ENCODE measurements at places on chromosomes 3 and 15.
A peak's percentile ranks its signal among the peaks of the same experiment; 100 is the strongest.

- DNase-seq: peak; percentile 13
These were observed 48.8 kb downstream of the UACA start for GRCh38 chr15:70714565-70714964.

- DNase-seq: no peak
These were observed 99.1 kb downstream of the CPN2 start for GRCh38 chr3:194251891-194252560.

GRCh38 chr15:64282701-64283100, 73.3 kb downstream of the CSNK1G1 start:
- DNase-seq: no peak

GRCh38 chr3:117726776-117727175, 1017.2 kb downstream of the TUSC7 start:
- DNase-seq: no peak

DNA sequence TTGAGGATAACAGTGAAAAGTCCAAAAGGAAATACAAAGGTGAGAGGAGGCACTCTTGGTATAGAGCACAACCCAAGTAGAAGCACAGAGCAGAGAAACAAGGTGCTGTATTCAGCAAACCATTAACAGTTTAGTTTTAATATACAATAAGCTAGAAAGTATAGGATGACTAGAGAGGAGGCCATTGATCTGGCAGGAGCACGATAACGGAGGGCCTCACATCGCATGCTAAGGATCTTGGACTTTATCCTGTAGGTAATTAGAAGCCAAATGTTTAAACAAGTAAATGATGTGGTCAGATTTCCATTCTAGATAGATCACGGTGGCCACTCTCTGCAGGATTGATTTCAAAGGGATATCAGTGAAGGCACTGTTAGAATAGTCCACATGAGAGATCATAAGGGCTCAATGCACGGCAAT, 935.0 kb downstream of the ROBO1 start:
- no peak for DNase-seq

DNA sequence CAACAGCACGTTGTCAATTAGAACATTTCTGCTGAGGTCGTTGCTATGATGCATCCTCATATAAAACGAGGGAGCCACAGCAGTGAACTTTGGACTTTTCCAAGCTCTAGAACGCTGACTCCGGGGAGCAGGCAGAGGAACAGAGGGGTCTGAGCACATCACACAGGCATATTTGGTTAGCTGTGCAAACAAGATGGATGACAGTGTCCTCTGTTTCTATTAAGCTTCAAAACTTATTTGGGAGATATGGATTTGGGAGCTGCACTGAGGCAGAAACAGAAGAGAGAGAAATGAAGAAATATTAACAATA, 278.0 kb upstream of the TBL1XR1 start:
- no peak for DNase-seq

DNA sequence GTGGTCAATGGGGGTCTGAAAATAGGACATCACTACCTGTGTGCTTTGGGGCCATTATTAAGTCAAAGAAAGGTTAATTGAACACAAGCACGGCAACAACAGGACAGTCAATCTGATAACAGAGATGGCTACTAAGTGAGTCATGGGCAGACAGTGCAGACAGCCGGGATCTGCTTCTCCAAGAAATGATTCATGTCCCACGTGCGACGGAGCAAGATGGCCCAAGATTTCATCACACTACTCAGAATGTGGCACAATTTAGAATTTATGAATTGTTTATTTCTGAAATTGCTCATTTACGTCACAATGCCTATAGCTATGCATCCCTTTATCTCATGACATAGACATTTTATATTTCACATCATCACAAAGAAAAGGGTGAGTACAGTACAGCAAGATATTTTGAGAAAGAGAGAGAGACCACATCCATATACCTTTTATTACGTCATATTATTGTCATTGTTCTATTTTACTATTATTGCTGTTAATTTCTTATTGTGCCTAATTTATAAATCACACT, 770.6 kb upstream of the NR2F2 start:
- DNase-seq: peak; percentile 97

- no peak for DNase-seq
These were observed 207.6 kb downstream of the UACA start for GRCh38 chr15:70555713-70556112.

DNA sequence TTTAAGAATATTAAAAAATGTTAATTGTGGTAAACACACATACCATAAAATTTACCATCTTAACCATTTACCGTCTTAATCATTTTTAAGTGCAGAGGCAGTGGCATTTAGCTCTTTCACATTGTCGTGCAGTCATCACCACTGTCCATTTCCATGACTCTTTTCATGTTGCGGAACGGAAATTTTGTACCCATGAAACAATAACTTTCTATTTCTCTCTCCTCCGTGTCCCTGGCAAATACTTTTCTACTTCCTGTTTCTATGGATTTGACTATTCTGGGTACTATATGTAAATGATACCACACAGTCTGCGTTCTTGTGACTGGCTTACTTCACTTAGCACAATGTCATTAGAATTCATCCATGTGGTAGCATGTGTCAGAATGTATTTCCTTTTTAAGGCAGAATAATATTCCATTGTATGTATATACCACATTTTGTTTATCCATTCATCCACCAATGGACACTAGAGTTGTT, 27.9 kb downstream of the AKAP13 start:
- no peak for DNase-seq

GRCh38 chr3:180059356-180059755, 22.6 kb upstream of the PEX5L start:
- DNase-seq: peak; percentile 39

DNA sequence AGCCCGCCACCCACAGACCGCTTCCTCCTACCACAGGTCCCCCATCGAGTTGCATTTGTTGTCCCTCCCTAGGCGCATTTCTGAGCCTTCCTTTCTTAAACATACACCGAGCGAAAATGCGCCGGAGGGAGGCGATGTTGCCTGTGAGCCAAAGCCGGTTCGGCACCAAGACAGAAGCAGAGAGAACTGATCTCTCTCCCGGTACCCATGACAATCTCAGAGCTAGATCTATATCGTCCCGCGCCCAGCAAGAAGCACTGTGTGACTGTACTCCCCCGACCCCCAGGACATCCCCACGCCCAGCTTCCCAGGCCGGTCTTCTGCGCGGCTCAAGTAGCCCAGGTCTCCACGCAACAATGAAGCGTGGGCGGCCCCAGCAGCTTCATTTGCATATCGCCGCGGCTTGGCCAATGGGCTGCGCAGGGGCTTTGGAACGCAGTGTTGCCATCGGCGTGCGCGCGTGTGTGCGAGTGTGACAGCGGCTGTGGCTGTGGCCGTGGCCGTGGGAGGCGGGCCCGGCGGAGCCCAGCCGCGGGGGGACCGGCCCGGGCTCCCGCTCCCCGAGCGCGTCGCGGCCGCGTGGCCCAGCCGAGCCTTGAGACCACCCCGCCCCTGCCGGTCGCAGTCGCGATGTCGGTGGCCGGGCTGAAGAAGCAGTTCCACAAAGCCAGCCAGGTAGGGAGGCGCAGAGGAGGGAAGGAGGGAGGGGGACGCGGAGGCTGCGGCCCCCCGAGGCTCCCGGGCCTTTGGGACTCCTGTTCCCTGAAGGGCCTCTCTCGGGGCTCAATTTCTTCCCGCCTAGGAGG, at the start of gene SH3GL3:
TSS of gene SH3GL3 (plus strand) at position 438 of the 806 bp plus-strand sequence. CDS start at position 631, 193 bp downstream.
- DNase-seq: peak; percentile 74

GRCh38 chr3:139677388-139678155, at the start of gene NMNAT3:
Gene NMNAT3 (minus strand): TSS chr3:139677972. CDS start chr3:139627724, 50,248 bp downstream.
- DNase-seq: peak; percentile 47

- DNase-seq: no peak
These were observed 85.9 kb upstream of the SYNPR start for GRCh38 chr3:63192248-63192647.

DNA sequence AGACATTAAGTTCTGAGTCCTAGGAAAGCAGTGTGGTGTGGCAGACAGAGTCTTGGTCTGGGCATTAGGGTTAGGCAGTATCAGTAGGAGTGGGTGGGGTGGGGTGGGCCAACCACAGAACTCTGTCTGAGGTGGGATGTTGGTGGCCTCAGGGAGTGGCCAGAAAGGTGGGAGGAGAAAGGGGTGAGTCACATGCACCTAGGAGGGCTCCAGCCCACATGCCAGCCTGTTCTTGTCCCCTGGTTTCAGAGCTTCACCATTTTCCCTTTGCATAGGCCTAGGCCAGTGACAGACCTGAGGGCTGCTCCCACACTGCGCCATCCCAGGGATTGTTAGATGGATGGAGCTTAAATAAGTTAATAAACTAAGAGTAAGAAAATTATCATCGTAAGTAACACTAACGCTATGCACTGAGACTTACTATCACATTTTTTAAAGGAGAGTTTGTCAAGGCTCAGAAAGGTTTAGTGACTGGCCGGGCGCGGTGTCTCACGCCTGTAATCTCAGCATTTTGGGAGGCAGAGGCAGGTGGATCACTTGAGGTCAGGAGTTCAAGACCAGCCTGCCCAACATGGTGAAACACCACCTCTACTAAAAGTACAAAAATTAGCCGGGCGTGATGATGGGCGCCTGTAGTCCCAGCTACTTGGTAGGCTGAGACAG, 33.8 kb downstream of the DNASE1L3 start:
- DNase-seq: no peak
